ENCODE measurements at places on chromosomes 2 and 18. TPM values are rescaled to one million over a fixed set of nuclear protein-coding genes. Genes with fewer than 3 reads are reported as not detected.

ZNF396 gene
- 0.74 TPM for total RNA-seq

- no peak for DNase-seq
Measured at GRCh38 chr2:60174146-60174545, 379.3 kb downstream of the BCL11A start.

DNA sequence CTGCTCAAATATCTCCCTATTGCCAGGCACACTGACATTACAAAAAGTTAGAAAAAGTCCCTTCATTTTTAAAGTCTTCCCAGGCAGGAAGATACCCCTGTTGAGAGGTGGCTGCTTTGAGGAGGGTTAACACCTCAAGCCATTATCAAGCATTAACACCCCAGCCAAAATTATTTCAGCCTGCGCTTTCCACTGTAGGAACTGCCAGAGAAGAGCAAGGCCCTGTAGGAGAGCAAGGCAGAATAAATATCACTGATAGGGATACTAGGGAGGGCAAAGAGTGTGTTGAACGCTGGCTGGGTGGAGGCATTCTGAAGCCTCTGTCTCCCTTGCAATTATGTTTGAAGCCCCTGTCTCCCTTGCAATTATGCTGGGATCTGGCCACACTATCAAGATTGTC, 1020.7 kb upstream of the CELF4 start:
- DNase-seq = no peak

DNA sequence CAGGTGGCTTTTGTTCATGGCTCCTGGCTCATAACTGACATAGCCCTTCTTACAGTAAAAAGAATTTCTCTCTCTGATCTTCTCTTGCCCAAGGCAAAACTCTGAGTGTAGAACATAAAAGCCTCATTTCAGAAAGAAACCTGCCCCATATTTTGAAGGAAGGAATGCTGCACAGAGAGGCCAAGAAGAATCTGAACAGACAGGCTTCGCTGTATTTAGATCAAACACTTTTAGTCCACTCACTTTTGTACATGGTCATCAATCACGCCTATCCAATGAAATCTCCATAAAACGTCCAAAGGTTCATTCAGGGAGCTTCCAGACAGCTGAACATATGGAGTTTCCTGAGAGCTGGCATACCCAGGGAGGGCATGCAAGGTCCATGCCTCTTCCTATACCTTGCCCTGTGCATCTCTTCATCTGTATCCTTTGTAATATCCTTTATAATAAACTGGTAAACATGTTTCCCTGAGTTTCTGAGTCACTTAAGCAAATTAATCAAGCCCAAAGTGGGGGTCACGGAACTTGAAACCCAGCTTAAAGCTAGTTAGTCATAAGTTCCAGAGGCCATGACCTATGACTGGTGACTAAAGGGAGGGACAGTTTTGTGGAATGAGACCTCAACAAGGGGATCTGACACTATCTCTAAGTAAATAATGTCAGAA, 62.5 kb upstream of the TMEM247 start:
- no peak for DNase-seq

- no peak for DNase-seq
Measured at GRCh38 chr2:201021914-201022313, 49.6 kb downstream of the HYCC2 start.

GRCh38 chr2:167506395-167506794, 618.1 kb downstream of the XIRP2 start:
- no peak for DNase-seq

LAMA3 gene
- 0.10 TPM for total RNA-seq

GRCh38 chr2:144504218-144504641, 15.7 kb downstream of the ZEB2 start:
- no peak for DNase-seq

- DNase-seq = no peak
Measured at GRCh38 chr2:119137502-119137901, 21.0 kb downstream of the C1QL2 start.

SIX3 gene
- not detected for total RNA-seq

DNA sequence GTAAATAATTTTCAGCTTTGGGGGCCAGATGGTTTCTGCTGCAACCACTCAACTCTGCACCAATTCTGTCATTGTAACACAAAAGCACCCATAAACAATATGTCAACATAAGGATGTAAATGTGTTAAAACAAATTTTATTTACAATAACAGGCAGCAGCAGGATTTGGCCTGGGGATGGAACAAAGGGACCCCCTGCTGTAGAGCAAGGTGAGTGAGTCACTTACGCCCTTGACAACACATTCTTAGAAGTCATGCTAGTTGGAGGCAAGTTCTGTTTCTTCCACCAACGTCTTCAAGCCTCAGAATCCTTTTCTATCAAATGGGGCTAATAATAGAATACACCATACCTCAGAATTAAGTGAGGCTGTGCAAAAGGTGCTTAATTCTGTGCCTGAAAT, 610.2 kb upstream of the SYT4 start:
- DNase-seq = no peak

DNA sequence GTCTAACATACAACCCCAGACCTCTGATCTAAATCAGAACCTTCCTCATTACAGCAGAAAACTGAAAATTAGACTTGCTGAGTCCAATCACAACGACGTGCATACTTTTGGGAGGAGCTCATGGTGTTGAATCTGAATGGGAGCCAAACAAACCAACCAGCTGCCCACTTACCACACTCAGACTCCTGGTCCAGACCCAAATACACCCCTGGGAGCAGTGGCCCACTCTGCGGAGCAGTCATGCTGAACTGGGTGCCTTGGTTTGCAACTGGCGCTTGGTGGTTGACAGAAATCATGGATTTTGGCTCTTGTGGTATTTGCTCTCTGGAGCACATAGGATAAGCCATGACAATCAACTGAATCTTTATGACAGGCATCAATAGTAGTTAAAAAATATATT, 253.6 kb upstream of the TNP1 start:
- DNase-seq = no peak

TMEM247 gene
- total RNA-seq = not detected

- no peak for DNase-seq
Measured at GRCh38 chr18:23842305-23842704, 153.1 kb downstream of the LAMA3 start.

ATAD2B gene
- 15.4 TPM for total RNA-seq

- no peak for DNase-seq
Measured at GRCh38 chr2:190935054-190935453, 54.4 kb downstream of the GLS start.

IKZF2 gene
- total RNA-seq = 1.6 TPM

CAVIN2 gene
- total RNA-seq = not detected

DNA sequence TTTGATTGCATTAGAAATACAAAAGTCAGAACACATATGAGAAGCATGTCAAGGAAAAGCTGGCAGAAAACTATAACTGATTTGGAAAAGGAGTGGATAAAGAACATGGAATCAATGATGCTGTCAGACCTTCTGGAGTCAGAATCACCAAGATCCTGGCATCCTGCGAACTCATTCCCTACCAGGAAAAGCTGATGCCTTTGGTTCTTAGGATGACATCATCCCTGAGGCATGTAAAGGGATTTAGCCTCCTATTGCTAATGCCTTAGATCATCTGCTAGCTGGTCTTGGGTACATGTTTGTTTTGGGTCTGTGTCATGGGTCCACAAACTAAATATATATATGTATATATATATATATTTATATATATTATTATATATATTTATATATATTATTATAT, 680.7 kb downstream of the EPHA4 start:
- no peak for DNase-seq

- no peak for DNase-seq
Measured at GRCh38 chr2:14616342-14616741, 16.2 kb upstream of the LRATD1 start.

CPS1 gene
- total RNA-seq = 0.96 TPM

GRCh38 chr2:188292348-188293239, 920 bp downstream of the GULP1 start:
- no peak for DNase-seq

- no peak for DNase-seq
Measured at GRCh38 chr2:99821039-99821438, 321.4 kb downstream of the AFF3 start.

DNA sequence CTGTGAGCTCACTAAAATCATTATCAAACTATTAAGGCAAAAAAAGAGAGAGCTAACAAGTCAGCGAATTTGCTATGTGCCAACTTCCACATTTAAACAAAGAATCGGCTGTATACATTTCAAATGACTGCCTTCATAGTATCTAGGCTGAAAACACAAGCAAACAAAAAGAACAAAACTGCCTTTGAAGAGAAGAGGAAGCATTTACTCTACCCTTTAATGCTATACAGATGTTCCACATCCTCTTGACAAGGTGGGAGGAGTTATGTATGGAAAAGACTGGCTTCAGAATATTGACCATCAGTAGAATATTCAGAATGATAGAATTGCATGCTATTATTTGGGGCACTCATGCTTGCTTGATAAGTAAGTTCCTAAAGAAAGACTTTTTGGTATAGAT, 741.7 kb downstream of the PLCL1 start:
- no peak for DNase-seq

- DNase-seq = peak; percentile 18
Measured at GRCh38 chr2:119838179-119838578, 78.5 kb downstream of the PTPN4 start.

- DNase-seq = no peak
Measured at GRCh38 chr2:16680304-16680703, 14.7 kb upstream of the CYRIA start.

DNA sequence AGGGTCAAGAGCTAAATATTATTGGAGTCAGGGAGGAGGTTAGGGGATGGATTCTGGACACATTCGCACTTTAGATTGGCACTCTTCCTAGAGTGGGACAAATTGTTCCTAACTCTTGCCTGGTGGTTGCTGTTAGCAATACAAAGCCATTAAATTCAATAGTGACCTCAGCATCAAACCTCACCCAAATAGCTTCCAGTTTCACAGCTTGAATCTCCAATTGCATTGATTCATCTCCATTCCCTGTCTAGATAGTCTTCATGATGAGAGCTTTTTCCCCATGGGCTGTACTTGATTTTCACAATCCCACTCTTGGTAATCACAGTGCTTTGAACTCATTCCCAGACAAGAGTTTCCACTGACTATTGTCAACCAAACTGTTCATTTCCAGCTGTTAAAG, 585.9 kb upstream of the SYT4 start:
- no peak for DNase-seq

DNA sequence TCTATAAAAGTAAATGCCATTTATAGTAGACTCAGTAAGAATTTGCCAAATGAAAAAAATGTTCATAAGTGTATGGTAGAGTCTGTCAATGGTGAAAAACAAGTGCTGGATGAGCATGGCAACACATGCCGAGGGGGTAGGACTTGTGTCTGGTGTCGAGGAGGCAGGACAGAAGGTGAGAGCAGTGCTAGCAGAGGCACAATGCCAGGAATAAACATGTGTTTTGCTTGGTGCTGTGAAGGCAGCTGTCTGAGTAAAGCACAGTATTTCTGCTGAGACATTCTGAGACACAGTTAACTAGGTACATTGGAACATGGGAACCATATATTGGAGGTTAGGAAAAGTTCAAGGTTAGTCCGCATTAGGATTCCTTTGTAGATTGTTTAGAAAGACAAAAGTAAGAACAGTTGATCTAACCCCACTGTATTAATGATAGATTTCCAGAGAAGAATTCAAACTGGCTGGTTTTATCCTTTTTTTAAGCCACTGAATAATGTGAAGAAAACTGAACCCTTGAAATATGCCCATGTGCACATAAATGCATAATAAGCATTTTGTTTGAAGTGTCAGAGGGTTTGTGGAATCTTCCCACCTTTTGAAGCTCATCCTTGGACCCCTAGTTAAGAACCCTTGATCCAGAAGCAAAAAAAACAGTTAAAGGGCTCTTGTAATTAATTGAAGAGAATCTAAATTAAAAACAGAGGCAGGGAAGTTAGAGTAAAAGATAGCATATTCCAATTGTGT, 7.1 kb downstream of the RBM45 start:
- no peak for DNase-seq

CMPK2 gene
- total RNA-seq = 7.7 TPM

- no peak for DNase-seq
Measured at GRCh38 chr2:199302851-199303250, 154.9 kb downstream of the SATB2 start.

GRCh38 chr2:56515399-56515798, 331.6 kb downstream of the CCDC85A start:
- no peak for DNase-seq

DNA sequence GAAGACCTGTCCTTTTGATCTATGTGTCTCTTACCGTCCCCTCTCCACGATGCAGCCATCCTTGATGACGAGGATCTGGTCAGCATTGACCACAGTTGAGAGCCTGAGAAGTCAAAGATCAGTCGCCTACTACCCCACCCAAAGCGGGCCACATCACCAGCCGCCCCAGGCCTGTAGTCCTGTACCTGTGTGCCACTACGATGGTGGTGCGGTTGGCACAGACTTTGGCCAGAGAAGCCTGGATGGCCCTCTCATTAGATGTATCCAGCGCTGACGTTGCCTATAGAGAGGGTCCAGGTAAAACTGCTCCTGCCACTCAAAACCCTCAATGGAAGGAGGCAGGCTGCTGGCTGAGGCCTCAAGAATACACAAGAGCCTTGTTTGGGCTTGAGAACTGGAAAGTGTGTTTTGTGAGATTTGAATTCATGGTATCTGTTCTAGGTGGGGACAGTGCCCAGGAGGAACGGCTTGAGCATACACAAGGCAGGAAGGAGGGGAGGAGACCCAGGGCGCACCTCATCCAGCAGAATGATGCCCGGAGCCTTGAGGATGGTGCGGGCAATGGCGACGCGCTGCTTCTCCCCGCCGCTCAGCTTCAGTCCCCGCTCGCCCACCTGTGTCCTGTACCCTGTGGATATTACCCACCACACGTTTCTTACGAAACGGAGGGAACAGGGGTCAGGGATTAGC, 3.8 kb downstream of the ZFAND2B start:
- no peak for DNase-seq

- no peak for DNase-seq
Measured at GRCh38 chr18:75262511-75262910, 51.9 kb downstream of the TSHZ1 start.

DNA sequence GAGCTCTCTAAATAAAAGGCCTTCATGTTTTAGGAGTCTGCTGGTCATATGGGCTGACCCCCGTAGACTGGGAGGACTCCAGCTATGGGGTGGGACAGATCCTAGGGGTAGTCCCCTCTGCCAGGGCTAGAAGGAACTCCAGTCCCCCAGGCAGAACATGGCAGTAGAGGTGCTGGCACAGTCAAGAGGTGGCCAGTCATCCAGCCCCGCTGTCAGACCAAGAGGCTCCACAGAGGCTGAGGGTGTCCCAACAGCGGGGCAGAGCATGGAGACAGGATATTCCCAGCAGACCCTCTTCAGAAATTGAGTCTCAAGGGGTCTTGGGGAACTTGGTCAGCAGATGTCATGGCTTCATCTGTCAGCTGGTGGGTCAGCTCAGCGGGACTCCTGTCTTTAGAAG, 76.6 kb downstream of the LONRF2 start:
- DNase-seq = no peak

SPR gene
- 8.7 TPM for total RNA-seq

- DNase-seq = no peak
Measured at GRCh38 chr18:48514786-48515185, 24.0 kb upstream of the CTIF start.

- peak; percentile 89 for DNase-seq
Measured at GRCh38 chr2:70789304-70790135, 923 bp downstream of the FIGLA start.

Measured in activated naive CD4-positive, alpha-beta T cell treated with anti-CD3 and anti-CD28 coated beads for 36 hours (primary cell).